ENCODE measurements at places on chromosomes 5 and 9.

DNA sequence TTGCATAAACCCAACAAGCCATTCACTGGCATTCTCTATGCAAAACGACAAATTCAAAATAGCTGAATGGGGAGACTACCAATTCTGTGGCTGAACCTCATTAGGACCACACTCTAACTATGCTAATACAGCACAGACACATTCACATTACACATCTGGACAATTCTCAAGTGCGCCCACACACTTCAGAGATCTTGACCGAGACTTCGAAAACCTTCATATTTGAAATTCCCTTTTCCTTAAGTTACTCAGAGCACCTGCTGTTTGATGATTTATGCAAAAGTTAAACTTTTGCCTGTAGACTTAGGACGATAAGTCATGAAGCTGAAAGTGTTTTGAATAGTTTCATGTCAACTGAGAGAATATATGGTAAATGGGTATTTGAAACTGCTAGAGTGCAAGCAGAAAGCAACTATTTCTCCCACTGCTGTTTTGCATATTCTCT is 111.9 kb downstream of the FBN2 start:
- DNase-seq = no peak

- DNase-seq = no peak
These were observed 278.3 kb upstream of the PTGER4 start for GRCh38 chr5:40401284-40402006.

DNA sequence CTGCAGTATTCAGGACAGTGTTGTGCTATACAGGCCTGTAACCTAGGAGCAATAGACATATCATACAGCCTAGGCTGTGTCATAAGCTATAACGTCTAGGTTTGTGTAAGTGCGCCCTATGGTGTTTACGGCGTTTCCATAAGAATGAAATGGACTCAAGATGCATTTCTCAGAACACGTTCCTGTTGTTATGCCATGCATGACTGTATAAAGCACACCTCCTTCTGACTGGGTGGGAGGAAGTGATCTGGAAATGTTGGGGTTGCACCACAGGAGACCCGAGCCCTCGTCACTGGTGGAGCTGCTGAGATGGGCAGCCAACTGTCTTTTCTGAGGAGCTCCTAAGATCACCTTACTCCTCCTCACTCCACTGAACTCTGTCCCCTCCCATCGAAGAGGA is 391.3 kb upstream of the DAP start:
- no peak for DNase-seq

DNA sequence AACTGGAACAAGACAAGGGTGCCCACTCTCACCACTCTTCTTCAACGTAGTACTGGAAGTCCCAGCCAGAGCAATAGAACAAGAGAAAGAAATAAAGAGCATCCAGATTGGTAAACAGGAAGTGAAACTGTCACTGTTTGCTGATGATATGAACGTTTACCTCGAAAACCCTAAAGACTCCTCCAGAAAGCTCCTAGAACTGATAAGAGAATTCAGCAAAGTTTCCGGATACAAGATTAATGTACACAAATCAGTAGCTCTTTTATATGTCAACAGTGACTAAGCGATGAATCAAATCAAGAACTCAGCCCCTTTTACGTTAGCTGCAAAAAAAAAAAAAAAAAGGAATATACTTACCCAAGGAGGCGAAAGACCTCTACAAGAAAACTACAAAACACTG is 306.6 kb downstream of the PLK2 start:
- DNase-seq = no peak

DNA sequence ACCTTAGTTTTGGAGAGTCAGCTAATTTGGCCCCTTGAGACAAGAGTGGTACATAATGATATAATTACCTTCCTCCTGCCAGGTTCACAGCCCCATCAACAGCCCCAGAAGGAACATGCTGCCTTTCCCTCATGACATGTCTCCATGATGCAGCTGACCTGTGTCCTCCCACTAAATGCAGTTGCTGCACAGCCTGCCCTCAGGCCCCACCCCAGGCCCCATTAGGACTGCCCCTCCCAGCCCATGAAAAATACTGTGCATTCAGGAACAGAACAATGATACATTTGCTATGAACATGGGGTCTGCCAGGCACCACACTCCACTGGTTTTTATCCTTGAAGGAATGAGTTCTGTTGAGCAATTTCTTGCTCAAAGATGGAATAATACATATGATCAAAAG is 176.4 kb downstream of the C5orf15 start:
- DNase-seq = no peak

GRCh38 chr9:98006127-98006796 is 23.1 kb downstream of the ANP32B start:
- DNase-seq = no peak

GRCh38 chr5:21654-22233 is 70.2 kb upstream of the PLEKHG4B start:
- no peak for DNase-seq

DNA sequence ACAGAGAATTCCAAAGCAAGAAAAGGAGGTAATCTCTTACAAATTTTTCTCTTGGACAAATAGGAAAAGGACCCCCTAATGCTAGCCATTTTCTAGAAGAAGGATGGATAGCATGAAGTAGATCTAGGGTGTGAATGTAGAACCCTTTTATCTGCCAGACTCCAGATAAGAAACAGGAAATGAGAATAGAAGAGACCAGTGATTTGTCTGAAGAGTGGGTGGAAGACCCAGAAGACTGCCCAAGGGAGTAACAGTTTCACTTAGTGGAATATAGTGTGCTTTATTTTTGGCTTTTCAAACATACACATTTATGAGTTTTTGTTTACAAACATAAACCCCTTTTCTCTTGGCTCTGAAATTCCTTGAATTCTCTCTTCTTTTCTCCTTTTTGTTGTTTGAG is 25.0 kb downstream of the ECM2 start:
- no peak for DNase-seq

GRCh38 chr9:94082553-94082952 is 1.7 kb upstream of the PTPDC1 start:
- DNase-seq = no peak

- no peak for DNase-seq
These were observed 468.7 kb downstream of the SPATA31D1 start for GRCh38 chr9:82457298-82457697.

DNA sequence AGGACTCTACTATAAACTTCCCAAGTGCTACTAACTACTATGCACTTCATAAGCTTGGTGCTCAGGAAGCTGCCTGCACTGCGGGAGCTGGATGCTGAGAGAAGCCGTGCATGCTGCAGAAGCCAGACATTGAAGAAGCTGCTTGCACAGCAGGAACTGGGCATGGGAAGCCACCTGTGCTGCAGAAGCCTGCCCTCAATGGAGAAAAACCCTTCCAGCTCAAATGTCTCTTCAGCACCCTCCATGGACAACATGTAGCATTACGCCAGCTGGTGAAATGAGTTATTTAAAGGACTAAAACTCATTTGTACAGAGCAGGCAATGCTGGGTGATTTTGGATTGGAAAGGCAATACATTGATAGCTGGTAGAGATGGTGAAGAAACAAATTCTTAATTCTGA is 247.2 kb downstream of the KIF4B start:
- no peak for DNase-seq

DNA sequence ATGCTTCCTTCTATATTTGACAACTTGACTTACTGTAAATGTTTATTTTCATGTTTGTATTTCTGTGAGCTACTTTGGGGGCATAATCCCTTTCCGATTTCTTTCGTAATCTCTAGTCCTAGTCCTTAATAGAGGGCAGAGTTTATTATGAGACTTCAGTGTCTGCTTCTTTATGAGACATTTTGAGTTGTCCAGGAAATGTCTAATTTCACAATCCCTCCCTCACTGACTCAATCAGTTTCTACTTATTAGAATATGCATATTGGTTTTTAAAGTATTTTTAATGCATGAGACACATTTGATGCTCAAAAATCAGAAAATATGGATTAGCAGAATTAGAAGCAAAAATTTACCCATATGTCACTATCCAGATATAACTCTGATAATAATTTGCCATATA is 160.9 kb downstream of the FOCAD start:
- no peak for DNase-seq

- peak; percentile 64 for DNase-seq
These were observed 594 bp downstream of the FAM120A start for GRCh38 chr9:93451849-93452709.

DNA sequence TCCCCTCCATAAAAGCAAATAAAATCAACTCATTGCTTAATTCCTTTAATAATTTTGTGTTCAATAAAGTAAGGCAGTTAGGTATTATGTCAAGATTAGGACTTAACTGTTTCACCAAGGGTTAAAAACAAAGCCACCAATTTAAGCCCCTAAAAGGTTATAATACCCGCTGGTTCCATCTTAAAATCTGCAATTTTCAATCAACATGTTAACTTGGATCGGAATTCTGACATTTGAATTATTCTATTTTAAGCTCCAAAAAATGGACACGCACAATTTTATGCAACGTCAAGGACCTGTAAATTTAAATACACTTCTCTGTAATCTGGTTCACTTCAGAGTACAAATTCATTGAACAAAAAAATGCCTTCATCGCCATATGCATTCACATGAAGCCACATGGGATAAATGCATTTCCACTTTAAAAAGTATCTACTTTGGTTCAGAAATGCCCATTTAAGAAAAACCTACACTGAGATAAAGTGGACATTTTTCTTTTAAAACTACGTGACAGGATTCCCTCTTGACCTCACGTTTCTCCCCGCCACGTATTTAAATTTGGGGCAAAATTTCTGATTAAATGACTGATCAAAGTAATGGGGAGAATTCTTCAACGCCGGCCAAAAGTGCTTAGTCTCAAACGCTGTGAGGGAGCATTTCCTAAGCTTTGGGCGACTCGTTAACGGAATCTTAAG is 721 bp downstream of the GIN1 start:
- DNase-seq = no peak

- no peak for DNase-seq
These were observed 162.0 kb upstream of the SNX2 start for GRCh38 chr5:122612901-122613300.

GRCh38 chr5:67149057-67149950 is 47.3 kb downstream of the CD180 start:
- DNase-seq = no peak

DNA sequence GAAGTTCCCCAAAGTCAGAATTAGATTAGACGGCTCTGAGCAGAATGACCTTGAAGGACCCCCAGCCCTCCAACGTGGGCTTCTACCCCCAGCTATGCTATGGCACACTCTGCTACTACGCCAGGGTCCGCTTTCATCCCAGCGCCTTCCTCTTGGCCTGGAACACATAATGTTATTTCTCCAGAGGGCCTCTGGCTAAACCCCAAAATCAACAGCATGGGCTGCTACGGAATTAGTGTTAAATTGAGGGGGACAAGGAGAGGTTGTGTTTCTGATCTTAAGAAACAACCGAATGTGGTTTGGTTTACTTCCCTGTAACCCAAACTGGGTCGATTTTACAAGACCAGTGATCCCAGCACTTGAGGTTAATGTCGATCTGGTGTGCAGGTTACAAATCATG is 97.1 kb downstream of the ZNF618 start:
- no peak for DNase-seq

GRCh38 chr5:14730881-14731280 is 66.4 kb downstream of the OTULIN start:
- peak; percentile 1 for DNase-seq

GRCh38 chr9:136740971-136741882 is 1.5 kb downstream of the LCN10 start:
- DNase-seq = no peak

- DNase-seq = peak; percentile 79
These were observed 10.2 kb upstream of the TIFAB start for GRCh38 chr5:135462304-135462703.

DNA sequence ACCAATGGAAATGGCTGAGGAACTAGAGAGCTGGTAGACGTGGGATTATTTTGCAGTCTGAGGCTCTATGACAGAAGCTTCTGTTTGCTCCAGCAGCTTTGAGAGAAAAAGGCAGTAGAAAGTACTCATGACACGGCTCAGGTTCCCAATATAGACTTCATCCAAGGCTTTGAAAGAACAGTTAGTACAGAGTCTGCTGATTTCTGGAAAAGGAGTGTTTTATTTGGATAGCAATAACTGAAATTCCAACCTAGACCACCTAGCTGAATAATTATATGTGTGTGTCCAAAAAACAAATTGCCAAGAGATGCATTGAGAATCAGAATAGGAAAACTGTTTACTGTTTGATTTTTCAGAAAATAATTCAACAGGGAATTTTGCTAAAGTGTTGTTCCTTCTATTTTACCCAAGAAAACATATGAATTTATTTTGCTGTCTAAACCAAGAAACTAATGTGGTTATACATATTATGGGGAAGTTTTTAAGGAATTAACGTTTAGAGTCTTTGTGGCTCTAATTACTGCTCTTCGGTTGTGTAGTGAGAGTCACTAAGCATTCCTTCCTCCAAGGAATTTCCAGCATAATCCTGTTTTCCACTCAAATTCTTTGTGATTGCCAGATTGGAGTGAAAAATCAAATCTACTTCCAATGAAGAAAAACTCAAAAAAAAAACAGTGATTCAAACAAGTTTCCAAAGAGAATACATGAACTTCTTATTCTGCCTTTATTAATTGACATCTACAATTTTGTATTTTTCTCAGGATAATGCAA is 18.1 kb upstream of the MTX3 start:
- no peak for DNase-seq

DNA sequence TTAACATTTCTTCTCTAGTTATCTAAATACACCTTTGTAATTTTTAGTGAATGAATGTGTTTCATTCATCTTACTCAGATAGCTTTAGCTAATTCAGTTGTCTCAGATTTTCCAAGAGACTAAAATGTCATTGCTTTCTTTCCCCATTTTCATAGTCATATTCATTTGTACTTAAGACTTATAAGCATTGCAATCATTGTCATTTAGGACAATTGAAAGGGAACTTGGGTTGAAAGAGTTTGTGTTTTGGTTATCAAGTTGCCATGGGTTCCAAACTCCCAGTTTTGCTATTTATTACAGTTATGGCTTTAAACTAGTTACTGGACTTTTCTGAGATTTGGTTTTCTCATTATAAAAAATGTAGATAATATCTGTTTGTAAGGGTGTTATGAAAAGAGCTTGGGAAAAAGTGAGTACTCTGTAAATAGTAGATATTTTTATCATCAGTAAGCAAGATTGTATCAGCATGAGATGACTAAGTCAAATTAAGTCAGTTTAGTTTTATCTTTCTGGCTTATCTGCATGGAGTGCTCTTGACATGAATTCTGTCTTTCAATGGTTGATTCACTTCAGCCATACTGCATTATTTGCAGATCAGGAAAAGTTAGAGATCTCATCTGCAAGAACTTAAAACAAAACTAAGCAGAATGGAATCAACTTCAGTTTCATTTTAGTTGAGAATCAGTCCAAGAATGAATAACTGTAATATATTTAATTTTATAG is 107.5 kb downstream of the PBX3 start:
- DNase-seq = no peak

GRCh38 chr5:106092455-106092854 is 1578.3 kb downstream of the EFNA5 start:
- DNase-seq = no peak

GRCh38 chr5:109003928-109004327 is 256.2 kb downstream of the FER start:
- DNase-seq = no peak

GRCh38 chr9:95772320-95773052 is 103.0 kb upstream of the ERCC6L2 start:
- DNase-seq = no peak

- DNase-seq = no peak
These were observed 55.0 kb downstream of the PAPPA start for GRCh38 chr9:116208417-116209232.

All from activated naive CD4-positive, alpha-beta T cell treated with anti-CD3 and anti-CD28 coated beads, Interleukin-2, amount 10 ng/mL, durations not matched to agents 7 days and 5 days (primary cell).